ENCODE measurements at places on chromosomes 13 and 19.

- DNase-seq = no peak
These were observed 222.9 kb downstream of the SLITRK5 start for GRCh38 chr13:87894059-87894458.

DNA sequence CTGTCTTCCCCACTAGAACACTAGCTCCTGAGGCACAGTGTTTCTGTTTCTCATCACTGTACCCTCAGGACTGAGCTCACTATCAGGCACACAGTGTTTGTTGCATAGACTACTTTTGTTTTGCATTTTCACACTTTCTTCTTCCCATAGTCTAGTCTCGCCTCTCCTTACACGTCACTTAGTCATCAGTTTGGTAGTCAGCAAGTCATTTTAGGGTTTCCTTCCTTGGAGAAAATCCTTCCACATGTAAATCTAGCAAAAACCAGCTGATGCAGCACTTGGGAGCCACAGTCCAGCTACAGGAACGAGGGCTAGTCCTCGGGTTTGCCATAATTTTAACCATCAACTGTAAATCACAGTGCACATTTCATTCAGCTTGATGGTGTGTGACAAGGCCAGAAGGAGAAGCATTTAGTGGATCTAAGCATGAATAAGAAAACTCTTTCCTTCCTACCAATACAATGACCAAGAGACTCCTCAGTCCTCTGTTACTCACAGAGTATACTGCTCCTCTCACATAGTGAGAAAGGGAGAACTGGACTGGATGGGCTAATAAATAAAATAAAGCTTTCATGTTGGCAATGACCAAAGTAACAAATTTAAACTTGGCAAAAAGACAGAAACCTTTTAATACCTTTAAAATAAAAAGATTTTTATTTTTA, 221.0 kb downstream of the KLF12 start:
- no peak for DNase-seq

DNA sequence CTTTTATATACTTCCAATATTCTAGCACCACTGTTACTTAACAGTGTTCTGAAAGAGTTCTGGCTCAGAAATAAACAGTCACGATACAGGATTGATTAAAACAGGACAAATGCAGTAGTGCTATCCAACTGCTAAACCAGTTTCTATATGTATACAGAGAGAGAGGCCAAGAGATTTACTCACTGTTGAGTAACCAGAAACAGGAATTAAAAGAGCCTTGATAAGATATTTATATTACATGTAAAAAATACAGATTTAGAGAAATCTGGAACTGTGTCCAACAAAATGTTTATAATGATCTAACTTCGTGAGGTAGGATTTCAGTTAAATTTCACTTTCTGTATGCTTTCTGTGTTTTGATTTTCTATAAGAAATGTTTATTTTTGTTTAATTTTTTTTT, 116.6 kb downstream of the CDK8 start:
- no peak for DNase-seq

DNA sequence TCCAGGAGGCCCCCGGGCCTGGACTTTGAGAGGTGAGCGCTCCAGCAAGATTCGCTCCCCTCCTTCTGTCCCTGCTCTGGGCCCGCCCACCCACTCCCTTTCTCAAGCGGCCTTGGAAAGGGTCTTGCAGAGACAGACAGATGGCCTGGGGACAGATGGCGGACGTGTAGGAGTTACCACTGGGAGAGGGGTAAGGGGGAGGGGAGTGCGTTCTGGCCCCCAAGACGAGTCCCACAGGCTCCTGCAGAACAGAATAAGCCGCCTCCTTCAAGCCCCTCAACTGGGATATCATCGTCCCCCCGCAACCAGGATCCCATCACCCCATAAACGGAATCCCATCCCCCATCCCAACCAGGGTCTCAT, 3.6 kb upstream of the TNFAIP8L1 start:
- DNase-seq = no peak

- no peak for DNase-seq
These were observed 14.9 kb downstream of the MAP2K2 start for GRCh38 chr19:4108767-4109625.

- no peak for DNase-seq
These were observed 504.6 kb upstream of the KLHL1 start for GRCh38 chr13:70612881-70613280.

GRCh38 chr13:97761796-97762540, 191.5 kb upstream of the IPO5 start:
- no peak for DNase-seq

DNA sequence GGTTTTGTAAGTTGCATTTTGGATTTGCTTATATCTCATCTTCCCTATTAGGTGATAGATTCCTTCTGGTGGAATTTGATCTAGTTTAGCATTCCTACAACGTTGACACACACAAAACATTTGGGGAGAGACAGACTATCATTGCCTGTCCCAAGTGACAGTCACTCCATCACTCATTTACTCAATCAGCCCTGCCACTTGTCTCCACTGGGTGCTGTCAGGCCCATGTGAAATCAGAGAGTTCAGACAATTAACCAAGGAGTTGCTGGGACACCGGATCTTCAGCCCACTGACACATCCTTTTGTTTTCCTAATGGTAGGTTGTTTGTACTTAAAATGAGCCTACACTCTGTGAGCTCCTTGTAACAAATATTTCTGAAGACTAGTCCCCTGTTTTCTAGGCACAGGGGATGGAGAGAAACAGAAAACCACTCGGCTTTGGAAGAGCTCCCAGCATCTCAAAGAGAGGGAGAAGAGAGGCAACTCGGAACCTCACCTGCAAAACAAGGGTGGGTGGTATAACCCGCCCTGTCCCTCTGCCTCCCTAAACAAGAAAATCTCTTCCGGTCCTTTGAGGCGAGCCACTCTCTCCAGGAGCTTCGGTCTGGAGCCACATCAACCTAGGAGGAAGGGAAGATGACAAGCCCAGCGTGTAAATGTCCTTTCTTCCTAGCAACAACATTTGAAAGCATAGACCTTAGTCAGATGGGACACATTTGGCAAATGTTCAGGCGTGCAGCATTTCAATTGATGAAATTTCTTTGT, 440.9 kb upstream of the KLF12 start:
- no peak for DNase-seq

DNA sequence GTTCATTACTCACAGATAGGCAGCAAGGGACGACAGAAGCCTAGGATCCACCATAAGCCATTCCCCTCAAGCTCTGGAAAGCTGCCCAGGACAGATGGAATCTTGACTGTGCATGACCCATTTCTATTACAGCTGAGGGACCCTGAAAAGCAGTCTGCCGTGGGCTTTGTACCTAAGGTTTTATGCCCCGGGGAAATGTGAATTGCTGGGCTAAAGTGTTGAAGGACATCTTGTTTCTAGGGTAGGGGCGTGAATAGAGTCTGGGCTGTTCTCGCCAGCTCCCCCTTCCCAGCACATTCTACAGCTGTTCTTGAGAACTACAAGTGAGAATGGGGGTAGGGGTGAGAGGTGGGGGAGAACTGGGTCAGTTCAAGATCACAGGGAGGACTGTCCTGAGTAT, 53.6 kb upstream of the TMTC4 start:
- no peak for DNase-seq

- DNase-seq = no peak
These were observed 73.5 kb upstream of the IRS2 start for GRCh38 chr13:109859898-109860297.

DNA sequence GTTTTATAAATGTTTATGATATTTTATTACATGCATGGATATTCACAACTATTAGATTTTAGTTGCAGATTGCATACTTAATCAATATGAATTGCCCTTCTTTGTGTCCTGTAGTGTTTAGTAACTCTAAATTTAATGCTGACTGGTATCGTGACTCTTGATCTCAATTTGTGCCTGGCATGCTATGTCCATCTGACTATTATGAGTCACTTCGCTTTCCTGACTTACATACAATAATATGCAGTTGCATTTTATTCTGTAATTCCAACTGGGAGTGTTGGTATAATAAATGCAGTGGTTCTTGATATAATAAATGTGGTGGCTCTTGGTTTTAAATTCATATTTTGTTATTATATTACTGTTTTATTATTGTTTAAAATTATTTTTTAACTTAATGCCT, 277.5 kb downstream of the LIG4 start:
- DNase-seq = no peak

DNA sequence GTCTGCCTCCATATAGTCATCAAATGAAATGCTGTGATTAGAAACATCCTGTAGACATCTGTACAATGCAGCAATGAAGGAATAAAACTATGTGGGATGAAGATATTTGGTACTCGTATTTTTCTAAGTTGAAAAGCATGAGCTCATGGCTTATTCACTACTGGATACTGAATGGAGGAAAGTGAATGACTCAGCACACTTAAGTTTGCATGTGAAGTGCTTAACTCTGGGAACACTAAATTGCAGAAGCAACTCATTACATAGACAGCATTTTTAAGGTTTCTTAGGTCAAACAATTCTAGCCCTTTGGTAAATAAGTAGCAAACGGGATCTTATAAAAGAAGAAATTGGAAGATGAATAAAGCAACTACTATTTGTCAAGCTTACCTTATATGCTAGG, 429.0 kb upstream of the MIR17HG start:
- no peak for DNase-seq

DNA sequence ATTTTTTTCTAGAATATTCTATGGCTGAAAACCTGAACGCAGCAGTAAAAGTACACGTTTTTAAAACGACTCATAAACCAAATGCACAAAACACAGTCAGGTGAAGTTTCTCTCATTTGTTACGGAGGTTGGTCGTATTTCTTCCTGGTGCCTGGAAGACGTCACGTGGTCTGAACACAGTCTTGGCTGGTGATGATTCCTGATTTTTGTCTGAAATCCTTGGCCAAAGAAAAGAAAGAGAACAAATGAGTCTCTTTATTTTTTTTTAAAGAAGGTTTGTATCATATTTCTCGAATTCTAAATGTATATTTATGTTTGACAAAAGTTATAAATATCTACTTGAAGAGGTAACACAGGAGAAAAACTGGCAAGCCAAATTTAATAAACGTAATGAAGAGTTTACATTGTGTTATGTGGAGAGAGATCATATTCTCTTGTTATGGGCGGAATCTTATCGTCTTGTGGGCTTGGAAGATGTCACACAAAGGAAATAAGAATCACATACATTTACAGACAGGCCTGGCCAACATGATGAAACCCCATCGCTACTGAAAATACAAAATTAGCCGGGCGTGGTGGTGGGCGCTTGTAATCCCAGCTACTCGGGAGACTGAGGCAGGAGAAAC, 10.0 kb upstream of the PNMA8A start:
- no peak for DNase-seq

DNA sequence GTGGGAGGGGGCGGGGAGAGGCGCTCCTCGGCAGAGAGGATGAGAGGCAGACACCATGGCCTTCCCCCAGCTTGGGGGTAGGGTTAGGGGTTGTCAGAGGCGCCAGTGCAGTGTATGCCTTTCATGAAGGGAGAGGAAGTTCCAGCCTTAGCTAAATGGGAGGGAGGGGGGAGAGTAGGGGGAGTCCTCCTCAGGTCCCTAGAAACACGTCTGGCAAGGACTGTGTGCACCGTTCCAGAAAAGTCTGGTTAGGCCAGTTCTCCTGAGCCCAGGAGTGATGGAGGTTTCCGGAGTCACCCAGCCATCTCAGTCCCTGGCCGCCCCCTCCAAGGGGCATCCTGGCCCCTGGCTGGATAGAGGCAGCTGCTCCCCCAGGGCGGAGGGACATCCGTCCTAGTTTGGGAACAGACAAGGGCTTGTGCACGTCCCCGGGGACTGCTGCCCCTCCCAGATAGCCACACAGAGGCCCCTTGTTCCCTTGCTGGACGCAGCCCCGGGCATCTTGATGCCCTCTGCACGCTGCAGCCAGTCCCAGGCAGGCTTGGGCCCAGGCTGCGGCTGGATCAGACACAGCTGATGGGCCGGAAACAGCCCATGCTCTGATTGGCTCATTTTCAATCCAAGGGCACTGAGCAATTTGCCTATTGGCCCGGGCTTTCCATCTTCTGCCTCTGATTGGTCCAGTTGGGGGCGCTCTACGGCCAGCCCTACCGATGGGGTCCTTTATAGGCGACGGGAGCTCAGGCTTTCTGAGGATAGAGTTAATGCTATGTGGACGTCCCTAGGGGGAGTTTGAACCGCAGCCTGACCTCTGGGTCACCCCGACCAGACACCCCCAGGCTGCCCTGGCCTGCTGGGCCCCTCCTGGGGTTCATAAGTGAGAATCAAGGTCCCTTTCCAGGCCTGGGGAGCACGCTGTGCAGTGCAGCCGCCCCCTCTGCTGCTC, 3.8 kb downstream of the S1PR2 start:
- DNase-seq = no peak

DNA sequence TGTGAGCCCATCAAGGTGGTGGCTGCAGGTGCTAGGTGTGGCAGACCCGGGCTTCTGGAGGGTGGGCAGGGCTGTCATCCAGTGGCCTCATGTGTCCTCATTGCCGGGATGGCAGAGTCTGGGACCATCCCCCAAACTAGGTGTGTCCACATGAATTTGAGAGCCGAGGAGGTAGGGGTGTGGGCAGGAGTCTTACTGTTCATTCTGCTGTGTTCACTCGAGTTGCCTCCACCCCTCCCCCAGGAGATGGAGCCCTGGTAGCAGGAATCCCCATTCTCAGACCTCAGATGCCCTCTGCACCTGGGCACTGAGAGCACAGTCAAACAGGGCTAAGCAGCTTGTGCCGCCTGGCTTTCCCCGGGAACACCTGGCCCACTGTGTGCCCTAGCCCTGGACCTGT, 22.4 kb downstream of the NAXD start:
- no peak for DNase-seq

- peak; percentile 82 for DNase-seq
These were observed 25.3 kb downstream of the ZNF582 start for GRCh38 chr19:56367829-56368711.

DNA sequence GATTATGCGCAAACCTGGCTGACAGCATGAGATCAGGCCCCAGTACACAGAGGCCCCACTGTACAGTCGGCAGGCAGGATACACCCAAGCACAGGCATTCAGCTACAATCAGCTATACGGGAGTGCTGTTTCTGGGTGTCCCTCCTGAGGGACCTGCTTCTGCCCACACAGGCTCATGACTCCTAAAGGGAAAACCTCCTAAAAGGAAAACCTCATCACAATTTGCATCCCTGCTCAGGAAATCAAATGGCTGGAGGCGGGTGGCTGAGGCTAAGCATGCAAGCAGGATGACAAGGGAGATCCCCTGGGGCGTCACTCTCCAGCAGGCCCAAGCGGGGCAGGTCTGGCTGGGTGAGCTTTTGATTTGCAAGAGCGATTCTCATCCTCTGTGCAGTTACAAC, 99.8 kb downstream of the CRYL1 start:
- DNase-seq = no peak

GRCh38 chr19:3669082-3669946, 31.0 kb downstream of the PIP5K1C start:
- no peak for DNase-seq

DNA sequence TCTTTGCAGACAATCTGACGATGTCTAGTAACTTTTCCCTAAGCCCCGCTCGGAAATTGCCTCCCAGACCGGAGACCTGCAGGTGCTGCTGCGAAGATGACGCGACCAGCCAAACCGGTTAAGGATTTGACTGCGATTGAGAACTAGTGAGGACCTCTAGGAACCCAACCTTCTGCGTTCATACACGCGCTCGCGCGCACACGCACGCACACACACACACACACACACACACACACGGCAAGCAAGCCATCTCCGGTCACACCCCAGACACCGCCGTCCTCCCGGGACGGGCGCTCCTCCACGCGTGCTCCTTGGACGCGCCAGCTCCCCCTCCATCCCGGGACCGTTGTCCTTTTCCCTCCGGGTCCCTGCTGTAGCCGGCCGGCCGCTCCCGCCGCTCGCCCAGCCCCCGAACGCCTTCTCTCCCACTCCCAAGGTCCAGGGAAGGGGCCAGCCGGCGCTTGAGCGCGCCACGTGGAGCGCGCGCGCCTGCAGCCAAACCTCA, 1.2 kb downstream of the TBC1D4 start:
- peak; percentile 29 for DNase-seq
